NK-92 treated with Interleukin-12 subunit alpha and Interleukin-12 subunit beta, amount 100 ng/mL, for 24 hours (cell line): ENCODE measurements at places on chromosomes 16 and 17.

DNA sequence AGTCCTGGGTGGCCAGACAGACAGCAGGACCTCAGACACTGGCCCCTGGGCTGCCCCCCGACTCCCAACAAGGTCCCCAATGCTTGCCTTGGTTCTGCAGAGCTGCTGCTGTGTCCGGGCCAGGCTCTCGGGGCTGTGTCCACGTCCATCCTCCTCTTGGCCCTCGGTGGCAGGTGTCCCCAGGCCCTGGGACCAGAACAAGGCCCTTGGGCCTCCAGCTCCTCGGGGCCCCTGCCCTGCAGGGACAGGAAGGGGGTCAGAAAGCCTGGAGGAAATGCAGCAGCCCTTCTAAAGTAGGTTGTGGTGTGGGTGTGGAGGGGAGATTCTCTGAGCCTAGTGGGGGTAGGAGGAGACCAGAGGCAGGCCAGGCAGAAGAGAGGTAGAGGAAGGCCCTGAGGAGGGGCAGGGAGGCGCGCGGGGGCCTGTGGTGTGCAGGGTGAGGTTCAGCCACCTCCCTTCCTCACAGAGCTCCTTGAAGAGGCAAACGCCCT is 2.5 kb upstream of the AXIN1 start:
- DNase-seq, result no peak

GRCh38 chr16:69190598-69190997 is 3.6 kb downstream of the SNTB2 start:
- no peak for DNase-seq

DNA sequence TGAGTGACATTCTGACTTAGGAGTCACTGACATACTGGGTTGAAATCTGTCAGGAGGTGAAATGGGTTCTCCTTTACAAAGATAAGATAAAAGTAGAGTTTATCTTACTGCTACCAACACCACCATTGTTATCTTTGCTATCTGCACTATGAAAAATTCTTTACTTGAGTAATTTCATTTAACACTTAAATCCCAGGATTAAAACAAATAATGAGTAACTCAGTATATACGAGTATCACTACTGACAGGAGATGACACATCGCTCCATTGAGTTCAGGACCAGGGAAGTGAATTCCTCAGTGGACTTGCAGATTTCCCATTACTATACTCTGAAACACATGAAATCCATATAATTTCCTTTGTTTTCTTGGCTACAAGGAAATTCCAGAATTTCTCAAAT is 242.1 kb upstream of the NLRP1 start:
- no peak for DNase-seq

DNA sequence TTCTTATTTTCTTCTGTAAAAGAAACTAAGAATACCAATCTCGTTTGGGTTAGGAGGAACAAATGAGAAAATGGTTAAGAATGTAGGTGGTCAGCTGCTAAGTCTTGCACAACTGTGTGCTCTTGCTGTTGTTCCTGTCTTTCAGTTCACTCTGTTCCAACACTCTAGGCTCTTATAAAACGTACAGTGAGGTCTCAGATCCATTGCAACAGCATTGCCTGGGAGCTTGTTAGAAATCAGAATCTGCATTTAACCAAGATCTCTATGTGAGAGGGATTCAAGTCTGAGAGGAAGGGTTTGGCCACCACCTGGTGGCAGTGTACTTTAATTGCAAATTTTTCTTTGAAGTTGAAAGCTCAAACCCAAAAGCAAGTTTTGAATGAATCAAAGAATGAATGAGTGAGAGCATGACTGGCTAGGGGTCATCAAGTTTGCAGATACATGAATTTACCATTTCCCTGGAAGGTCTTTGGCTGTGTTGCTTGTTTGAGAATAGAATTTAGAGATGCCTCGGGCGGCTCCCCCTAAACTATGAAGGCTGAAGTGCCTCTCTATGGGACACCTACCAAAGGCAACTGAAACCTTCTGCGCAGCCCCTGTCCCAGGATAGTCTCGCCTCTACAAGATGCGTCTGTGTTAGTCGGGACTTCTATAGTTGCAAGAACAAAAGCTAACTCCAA is 2.5 kb downstream of the ALOX15B start:
- DNase-seq, result no peak

GRCh38 chr17:76650504-76650903 is 6.9 kb upstream of the ST6GALNAC1 start:
- no peak for DNase-seq

GRCh38 chr17:40366861-40367518 is 2.5 kb upstream of the GJD3 start:
- no peak for DNase-seq

- DNase-seq, result no peak
These were observed 38.6 kb downstream of the LITAFD start for GRCh38 chr16:8920645-8921346.

DNA sequence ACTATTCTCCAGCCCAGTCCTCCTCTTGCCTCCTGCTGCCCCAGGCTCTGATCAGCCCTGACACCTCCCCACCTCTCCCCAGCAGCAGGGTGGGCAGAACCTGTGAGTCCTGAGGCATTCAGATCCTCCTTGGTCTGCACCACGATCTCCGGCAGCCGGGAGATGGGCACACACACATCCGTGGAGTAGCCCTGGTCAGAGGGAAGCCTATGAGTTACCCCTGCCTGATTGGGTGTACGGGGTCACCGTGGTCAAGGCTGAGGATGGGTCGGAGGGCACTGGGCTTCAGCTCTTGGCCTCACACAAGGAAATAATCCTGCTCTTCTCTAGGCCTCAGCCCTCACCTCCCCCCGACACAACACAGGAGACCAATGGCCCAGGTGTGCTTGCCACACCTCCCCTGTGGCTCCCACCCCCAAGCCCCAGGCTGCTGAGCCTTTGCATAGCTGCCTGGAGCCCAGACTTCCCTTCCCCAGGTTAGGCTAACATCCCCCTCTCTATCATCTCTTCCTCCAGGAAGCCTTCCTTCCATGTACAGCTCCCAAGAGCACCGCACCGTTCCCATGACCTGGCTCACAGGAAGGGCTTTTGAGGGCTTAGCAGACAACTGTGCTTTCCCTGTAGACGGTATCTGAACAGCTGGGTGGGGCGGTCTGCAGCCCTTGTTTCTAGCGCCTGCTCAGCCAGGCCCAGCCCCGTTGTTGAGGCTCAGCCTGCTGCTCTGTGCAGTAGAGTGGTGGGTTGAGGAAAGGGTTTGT is 3.7 kb downstream of the LDHD start:
- no peak for DNase-seq

GRCh38 chr16:21994856-21995465 is 6.0 kb downstream of the PDZD9 start:
- no peak for DNase-seq

GRCh38 chr16:28171816-28172215 is 39.9 kb downstream of the XPO6 start:
- DNase-seq, result no peak

DNA sequence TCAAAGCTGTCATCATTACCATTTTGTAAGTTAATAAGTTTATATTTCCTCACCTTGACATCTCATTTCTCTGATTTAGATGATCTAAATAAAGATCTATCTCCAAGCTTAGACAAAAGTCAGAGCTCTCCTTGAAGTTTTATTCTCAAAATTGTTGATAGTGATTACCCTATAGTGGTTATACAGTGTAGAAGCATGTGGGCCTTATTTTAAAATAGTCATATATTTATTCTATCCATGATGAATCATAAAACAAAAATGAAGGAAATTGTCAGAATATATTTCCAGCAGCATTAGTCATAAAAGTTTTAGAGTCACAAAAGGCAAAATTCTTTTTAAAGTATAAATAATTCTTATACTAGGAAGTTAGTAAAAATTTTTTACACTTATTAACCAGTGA is 49.0 kb downstream of the RHOT1 start:
- DNase-seq, result no peak

- DNase-seq, result no peak
These were observed 227.3 kb downstream of the SNX29 start for GRCh38 chr16:12203780-12204351.

DNA sequence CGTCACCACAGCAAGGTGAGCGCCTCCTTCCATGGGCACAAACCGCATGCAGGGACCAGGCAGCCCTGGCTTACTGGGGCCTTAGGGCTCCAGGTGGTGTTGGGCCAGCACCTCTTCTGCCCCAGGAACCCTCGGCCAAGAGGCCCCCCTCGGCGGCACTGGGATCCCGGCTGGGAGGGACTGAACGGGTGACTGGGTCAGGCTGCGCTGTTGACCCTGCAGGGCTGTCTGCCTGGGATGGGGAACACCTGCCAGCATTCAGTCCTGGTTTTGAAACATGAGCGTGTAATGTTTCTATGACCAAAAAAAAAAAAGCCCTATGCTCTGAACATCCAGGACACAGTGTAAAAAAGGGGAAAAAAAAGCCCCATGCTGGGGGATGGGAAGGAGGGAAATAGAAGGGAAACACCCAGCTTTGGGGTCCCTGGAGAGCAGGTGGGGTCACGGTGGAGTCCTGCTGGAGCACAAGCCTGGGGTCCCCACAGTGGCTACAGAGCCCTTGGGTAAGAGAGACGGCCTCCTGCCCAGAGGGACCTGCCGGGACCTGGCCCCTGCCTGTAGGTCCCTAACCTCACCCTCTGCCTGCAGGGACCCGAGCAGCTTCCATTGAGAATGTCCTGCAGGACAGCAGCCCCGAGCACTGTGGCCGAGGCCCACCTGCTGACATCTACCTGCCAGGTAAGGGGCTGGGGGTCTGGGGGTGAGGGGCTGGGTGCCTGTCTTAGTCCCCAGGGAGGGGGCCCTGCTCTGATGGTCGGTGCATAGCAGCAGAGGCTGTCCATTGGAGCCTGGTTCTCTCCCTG is 9.9 kb upstream of the NUDT16L1 start:
- no peak for DNase-seq

GRCh38 chr16:73890186-73891128 is 406.2 kb upstream of the PSMD7 start:
- DNase-seq, result no peak

DNA sequence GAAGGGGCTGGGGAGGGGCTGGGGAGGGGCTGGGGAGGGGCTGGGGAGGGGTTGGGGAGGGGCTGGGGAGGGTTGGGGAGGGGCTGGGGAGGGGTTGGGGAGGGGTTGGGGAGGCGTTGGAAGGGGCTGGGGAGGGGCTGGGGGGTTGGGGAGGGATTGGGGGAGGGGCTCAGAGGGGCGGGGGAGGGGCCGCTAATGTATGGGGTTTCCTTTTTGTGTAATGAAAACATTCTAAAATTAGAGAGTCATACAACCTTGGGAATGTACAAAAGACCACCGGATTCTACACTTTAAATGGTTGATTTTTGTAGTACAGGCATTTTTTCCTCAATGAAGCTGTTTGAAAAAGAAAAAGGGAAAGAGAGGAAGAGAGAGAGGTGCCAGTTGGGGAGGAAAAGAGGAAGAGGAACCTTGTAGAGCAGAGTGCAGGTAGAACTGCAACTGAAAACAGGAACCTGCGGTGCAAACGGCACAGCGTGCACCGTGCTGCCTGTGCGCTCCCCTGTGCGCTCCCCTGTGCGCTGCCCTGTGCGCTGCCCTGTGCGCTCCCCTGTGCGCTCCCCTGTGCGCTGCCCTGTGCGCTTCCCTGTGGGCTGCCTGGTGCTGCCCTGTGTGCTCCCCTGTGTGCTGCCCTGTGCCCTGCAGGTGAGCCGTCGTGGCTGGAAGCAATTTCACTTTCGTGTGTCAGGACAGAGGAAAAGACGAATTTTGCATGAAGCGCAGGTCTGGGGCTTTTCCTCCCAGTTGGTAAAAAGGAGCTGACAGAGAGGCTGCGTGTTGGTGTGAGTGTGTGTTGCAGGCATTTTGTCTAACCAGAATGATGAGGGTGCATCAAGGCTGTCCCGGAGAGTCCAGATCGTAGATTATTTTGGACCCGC is 40.8 kb downstream of the METRNL start:
- no peak for DNase-seq

- DNase-seq, result no peak
These were observed 25.3 kb upstream of the LITAF start for GRCh38 chr16:11611871-11612664.

DNA sequence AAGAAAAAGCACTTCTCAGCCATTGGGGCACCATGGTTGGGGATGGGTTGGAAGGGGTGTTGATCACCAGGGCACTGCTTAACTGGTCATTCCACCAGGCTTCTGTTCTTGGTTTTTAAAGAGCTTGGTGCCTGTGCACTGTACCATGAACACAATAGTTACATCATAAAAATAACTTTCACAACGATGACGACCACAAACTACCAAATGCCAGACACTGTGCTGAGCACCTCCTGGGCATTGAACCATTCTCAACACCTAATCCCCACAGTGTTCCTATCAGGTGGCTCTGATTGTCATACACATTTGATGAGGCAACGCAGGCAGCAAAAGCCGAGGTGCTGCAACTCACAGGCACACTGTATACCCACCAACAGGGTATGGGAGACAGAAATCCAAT is 208.0 kb downstream of the FOXL1 start:
- DNase-seq, result no peak

DNA sequence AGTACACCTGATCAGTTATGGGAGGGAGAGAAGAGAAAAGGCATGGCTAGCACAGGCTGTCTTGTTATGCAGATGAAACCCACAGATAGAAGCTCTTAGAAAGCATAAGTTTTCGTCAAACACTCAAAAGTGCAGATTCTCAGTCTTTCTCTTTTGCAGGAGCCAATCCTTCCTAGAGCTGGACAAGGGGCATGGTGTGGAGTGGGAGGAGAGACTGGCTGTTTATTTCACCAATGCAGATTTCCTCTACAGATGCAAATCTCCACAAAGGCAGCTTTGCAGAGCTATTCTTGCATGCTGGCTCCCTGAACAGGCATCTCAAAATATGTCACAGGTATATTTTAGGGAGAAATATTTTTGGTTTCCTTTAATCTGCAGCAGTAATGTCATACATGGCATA is 1400.7 kb downstream of the CDH8 start:
- no peak for DNase-seq

GRCh38 chr17:42394838-42395237 is 6.6 kb upstream of the STAT3 start:
- DNase-seq, result no peak

DNA sequence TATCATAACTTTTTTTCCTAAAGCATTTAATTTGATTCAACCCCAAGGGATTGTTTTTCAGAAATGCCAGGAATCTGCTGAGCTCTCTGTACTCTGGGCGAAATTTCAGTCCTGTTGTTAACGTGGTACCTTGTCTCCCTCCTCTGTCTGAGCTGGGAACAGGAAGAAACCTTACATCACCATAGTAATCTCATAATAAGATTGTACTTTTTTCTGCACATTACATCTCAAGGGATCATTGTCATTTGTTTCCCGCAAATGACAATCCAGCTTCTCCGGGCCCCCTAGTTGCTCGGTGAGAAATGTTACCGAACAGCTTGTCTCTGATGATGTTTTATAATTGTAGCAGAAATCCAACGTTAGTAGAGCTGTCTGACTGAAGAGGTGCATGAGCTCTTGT is 152.7 kb upstream of the ERCC4 start:
- no peak for DNase-seq

DNA sequence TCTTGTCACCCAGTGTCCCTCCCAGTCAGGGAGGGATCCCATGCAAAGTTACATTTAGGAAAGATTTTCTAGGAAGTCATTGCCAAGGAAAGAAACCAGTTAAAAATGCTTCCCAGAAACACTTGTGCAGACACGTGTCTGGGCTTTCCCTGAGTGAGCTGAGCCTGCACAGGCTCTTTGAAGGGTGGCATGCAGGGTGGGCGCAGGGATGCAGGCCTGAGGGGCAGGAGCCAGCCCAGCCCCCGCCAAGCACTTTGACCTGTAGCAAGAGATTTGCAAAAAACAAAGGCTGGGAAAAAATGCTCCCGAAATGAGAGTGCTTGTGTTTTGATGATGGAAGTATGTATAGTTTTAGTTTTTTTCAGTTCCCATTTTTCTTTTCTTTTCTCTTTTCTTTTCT is 52.4 kb downstream of the B9D1 start:
- no peak for DNase-seq

- no peak for DNase-seq
These were observed 432.6 kb downstream of the TOX3 start for GRCh38 chr16:52114379-52114778.
